Cardiac atrium fibroblast (primary cell): ENCODE measurements at places on chromosomes 4 and X. TPM values are rescaled to one million over a fixed set of nuclear protein-coding genes. Genes with fewer than 3 reads are reported as not detected.

CXorf49 gene
- total RNA-seq: not detected in 2 replicates

SPRY1 gene
- 189 and 258 TPM in 2 replicates for total RNA-seq

MAGEC2 gene
- not detected in 2 replicates for total RNA-seq

XG gene
- total RNA-seq: 1.1 and 1.8 TPM in 2 replicates

OPHN1 gene
- total RNA-seq: 1.5 and 4.7 TPM in 2 replicates

NHSL2 gene
- 0.18 and 0.81 TPM in 2 replicates for total RNA-seq

MED14 gene
- total RNA-seq: 9.7 and 16.5 TPM in 2 replicates

EVC2 gene
- 5.2 and 7.9 TPM in 2 replicates for total RNA-seq

PNMA3 gene
- total RNA-seq: 0.32 TPM in 1 of 2 replicates, not detected in the other

GUCY1B1 gene
- total RNA-seq: 3.4 and 4.5 TPM in 2 replicates

TASL gene
- not detected in 2 replicates for total RNA-seq

PNMA5 gene
- total RNA-seq: not detected in 2 replicates

SGMS2 gene
- total RNA-seq: 97.8 and 143 TPM in 2 replicates

MAGEB10 gene
- total RNA-seq: not detected in 2 replicates

GUCY1A1 gene
- total RNA-seq: 0.36 and 1.1 TPM in 2 replicates

SMARCA5 gene
- total RNA-seq: 19.0 and 21.9 TPM in 2 replicates

PLP1 gene
- total RNA-seq: 1.9 and 7.6 TPM in 2 replicates

PDGFRA gene
- total RNA-seq: 240 and 418 TPM in 2 replicates

ESX1 gene
- total RNA-seq: not detected in 2 replicates
